ENCODE measurements at places on chromosomes 6 and 20.

- peak; percentile 26 for DNase-seq
Measured at GRCh38 chr20:63009988-63010769, 3.4 kb upstream of the BHLHE23 start.

DNA sequence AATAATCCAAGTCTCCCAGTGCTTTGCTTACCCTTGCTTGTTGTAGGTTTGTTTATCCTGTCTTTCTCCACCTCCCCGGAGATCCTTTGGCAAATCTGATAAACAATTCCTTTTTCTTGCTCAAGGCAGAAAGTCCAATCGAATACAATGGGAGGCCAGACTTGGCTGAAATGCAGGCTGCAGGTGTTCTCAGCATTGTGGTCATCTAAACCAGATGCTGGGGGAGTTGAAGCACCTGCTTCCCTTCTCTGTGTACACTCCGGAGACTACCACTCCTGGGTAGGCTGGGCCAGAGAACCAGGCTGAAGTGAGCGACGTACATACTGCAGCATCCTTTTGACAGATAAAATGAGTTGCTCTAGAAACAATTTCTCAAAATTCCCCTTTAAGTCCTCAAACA, 82.6 kb upstream of the PREP start:
- DNase-seq: no peak

GRCh38 chr6:31958412-31958740, 395 bp downstream of the NELFE start:
- DNase-seq: no peak

DNA sequence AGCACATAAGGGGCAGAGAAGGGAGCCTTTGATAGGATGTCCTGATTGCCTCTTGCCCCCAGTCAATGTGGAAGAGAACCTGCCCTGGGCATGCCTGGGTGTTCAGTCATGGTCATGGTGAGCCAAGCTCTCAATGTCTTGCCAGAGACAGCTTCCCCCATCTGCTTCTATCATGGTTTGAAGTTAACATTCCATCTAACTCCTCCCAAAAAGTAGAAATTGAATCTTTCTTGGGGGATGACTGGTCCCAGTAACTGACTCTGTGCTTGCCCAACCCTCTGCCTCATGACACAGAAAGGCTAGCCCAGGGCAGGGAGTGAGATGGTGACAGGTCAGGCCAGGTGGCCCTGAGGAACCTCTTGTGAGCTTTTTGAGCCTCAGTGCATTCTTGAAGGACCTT, 60.1 kb downstream of the ADTRP start:
- DNase-seq: peak; percentile 45

- DNase-seq: no peak
Measured at GRCh38 chr6:92479831-92480230, 939.5 kb downstream of the EPHA7 start.

- peak; percentile 69 for DNase-seq
Measured at GRCh38 chr6:34986845-34987246, 97.8 kb downstream of the ANKS1A start.

DNA sequence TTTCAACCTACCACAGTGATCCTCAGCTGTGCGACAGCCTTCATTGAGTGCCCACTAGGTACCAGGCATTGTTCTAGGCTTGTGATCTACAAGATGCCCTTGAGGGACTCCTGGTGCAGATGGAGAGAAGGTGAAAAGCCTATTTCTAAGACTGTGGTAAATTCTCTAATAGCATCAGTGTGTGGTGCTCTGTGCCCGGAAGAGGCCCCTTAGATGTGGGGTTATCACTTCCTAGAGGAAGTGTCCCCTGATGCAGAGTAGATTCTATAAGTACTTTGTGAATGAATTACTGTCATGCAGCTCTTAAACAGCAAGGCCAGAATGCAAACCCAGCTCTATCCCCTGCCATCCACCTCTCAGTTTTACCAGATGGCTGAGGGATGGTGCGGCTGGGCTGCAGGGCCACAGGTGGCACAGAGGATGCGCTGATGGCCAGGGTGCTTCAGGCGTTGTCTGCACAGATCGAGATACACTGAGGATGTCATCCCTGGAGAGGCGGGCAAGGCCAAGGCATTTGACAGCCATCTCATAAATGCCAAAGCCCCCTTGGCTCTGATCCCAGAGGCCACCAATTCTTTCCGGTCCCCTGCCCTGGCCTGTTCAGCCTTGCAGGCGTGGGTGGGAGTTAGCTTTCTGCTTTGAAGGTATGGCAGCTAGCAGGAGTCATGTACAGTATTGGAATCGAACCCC, 96.7 kb downstream of the TOX2 start:
- no peak for DNase-seq

DNA sequence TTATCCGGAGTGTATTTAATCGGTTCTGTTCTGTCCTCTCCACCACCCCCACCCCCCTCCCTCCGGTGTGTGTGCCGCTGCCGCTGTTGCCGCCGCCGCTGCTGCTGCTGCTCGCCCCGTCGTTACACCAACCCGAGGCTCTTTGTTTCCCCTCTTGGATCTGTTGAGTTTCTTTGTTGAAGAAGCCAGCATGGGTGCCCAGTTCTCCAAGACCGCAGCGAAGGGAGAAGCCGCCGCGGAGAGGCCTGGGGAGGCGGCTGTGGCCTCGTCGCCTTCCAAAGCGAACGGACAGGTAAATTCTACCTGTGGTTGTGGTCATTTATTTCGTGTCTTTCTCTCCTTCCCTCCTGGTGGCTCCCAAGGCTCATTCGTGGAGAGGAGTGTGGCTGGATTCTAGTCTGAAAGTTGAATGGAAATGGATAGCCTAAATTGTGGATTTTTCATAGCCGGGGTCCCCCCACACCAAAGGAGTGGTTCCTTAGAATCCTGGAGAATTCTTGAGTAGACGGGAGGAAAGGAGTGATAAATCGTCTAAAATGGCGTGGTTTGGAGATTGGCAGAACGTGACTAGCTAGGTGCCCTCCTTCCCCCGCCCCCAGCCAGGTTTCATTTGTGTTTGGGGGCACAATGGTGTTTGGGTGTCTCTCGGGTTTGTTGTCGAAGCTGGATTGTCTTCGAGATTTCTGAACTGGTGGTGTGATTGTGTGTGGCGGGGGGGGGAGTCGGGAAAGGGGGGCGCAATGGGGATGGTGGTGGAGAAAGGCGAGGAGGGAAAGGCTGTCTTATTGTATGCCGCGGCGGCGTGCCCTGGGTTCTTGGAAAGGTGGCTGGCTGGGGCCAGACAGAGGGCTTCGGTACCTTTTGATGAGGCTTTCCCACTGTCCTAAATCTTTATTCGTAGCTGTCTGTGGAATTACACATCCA, 673 bp downstream of the MARCKS start:
- DNase-seq: peak; percentile 66

GRCh38 chr6:36686668-36687513, 8.4 kb downstream of the CDKN1A start:
- peak; percentile 46 for DNase-seq

- no peak for DNase-seq
Measured at GRCh38 chr6:4925580-4925979, 78.3 kb downstream of the RPP40 start.

- no peak for DNase-seq
Measured at GRCh38 chr20:905396-905961, 10.7 kb downstream of the ANGPT4 start.

GRCh38 chr6:72639920-72640614, 18.2 kb downstream of the KCNQ5 start:
- no peak for DNase-seq

- peak; percentile 79 for DNase-seq
Measured at GRCh38 chr6:107692351-107692750, 131.8 kb downstream of the SCML4 start.

DNA sequence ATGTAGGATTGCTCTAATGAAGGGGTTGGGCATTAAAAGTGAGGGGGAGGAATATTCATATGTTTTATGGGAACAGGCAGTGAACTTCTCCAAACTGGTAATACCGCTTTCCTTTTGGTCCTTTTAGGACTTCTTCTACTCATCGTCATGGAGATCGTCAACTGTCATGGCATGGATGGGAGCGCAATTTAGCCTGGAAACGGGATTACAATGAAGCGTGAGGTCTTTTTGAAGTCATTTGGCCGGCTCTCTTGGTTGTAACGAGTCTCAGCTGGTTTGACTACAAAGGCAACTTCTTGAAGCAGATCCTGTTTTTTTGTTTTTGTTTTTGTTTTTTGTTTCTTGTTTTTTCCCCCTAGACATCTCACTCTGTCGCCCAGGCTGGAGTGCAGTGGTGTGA, 1.4 kb upstream of the HLA-E start:
- DNase-seq: no peak

GRCh38 chr6:138800377-138801150, 4.7 kb downstream of the ECT2L start:
- no peak for DNase-seq

- peak; percentile 90 for DNase-seq
Measured at GRCh38 chr6:1554476-1555310, 55.0 kb upstream of the FOXC1 start.

DNA sequence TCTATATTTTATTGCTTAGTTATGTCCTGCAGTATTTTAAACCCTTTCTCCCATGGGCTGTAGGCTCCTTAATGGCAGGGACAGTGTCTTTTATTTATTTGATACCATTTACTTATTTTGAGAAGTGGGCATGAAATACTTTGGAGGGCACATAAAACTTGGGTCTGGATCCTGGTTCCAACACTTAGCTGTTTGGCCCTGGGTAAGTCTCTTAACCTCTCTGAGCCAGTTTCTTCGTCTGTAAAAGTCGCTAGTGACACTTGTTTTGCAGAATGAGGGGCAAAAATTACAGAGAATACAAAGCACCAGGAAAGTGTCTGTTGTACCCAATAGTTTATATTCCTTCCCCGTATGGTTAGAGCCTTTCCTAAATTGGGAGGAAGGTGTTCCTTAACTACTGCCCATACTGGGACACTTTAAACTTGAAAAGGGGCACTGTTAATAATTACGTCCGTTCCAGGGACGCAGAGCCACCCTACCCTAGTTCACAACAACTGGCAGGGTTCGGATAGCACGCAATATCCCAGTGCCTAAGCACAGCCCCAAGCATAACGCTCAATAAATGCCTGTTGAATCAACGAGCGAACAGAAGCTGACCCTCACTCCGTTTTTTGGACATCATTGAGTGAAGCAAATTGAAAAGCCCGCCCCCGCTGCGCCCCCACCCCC, 6.0 kb upstream of the ARMC12 start:
- peak; percentile 27 for DNase-seq

GRCh38 chr6:26272171-26272637, 92.8 kb upstream of the BTN3A2 start:
- no peak for DNase-seq

GRCh38 chr20:40279390-40279789, 409.6 kb downstream of the MAFB start:
- peak; percentile 87 for DNase-seq

- DNase-seq: peak; percentile 73
Measured at GRCh38 chr6:145749632-145750031, 14.3 kb upstream of the EPM2A start.

DNA sequence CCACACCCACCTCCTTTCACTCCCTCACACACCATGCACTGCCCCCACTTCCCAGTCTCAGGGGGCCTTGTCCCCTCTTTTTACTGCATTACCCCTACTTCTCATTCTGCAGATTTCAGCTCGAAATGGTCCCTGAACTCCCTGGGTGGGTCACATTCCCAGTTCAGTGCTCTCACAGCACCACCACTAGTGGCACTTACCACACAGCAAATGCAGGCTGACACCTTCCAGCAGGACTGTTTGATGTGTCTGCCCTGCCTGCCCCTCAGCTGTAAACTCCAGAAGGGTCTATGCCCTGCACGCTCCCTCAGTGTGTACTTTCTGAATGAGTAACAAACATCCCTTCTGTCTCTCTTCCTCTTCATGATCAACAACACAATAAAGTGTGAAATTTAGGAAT, 4.0 kb downstream of the DYNLT1 start:
- DNase-seq: no peak

DNA sequence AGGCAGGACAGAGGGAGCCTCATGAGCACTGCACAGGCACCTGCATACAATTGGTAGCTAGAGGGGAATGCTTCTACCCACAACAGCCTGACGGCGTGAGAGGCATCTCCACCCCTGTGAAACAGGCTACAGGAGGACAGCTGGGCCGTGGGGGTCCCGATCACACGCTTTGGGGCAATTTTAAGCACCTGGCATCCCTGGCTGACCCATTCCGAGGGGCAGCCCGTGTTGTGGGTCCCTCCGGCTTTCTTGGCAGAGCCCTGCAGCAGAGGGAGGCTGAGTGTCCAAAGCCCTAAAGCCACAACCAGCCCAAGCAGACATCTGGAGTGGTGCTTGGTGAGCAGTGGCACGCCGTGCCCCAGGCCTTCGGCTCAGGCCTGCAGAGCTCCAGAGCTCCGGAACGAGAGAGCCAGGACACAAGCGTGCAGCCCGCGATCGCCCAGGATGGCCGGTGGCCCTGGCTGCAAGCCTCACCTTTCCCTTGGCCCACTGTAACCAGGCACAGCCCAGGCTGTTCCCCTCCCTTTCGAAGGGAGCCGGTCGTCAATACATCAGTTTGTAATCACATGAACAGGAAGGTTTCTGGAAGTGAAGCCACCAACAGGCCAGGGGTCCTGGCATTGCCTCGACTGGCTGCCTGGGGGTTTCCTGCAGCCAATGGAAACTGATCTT, 81.4 kb downstream of the DLL1 start:
- no peak for DNase-seq

DNA sequence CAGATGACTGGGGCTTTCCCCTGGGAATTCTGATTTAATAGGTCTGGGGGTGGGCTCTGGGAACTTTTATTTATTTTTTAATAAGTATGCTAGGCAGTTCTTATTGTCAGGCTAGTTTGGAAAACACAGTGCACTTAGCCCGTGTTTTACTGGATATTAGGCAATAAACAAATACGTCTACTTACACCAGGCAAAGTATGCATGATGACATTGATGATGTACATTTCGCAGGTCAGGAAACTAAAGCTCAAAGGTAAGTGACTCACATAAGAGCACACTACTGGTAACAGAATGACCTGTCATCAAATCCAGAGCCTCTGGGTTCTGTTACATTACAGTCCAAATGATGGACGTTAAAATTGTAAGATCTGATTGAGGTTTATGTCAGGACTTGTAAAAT, 144.4 kb upstream of the EXOC2 start:
- DNase-seq: no peak

- DNase-seq: no peak
Measured at GRCh38 chr20:42391807-42392206, 773.6 kb upstream of the CHD6 start.
